ENCODE measurements at places on chromosomes 12 and 14. TPM values are rescaled to one million over a fixed set of nuclear protein-coding genes. Genes with fewer than 3 reads are reported as not detected.

The POTEG gene
- 88.6 TPM for total RNA-seq

The KRT4 gene
- total RNA-seq = 0.19 TPM

The FAM222A gene
- total RNA-seq = 78.6 TPM

The MYF5 gene
- not detected for total RNA-seq

The WNT1 gene
- total RNA-seq = 1.4 TPM

The APPL2 gene
- 140 TPM for total RNA-seq

The LHX5 gene
- not detected for total RNA-seq

The LRP1-AS gene
- not detected for total RNA-seq

The PMEL gene
- total RNA-seq = 8.9 TPM

The FAM186B gene
- total RNA-seq = 54.9 TPM

The CLEC4C gene
- total RNA-seq = 2.0 TPM
